MM.1S (cell line): ENCODE measurements at places on chromosomes 5 and 9.

DNA sequence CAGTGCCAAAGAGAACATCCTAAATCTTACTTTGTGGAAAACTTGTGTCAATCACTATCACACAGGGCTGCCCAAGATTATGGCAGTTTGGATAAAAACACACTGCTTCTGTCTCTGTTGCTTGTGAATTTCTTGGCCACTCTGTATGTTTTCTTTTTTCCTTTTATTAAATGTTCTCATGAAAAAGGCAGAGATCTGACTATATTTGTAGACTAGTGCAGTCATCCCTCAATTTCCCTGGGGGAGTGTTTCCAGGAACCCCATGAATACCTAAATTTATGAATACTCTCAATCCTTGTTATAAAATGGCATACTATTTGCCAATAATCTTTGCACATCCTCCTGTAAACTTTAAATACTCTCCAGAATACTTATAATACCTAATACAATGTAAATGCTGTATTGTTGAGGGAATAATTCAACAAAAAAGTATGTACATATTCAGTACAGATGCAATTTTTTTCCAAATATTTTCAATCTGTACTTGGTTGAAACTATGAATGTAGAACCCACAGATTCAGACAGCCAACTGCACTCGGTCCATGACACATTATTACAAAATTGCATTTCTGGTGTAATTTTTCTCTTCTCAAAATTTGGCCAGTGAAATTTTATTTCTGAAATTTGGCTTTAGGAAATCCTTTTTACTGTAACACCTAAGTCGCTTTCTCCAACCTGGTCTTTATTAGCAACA, 391.9 kb upstream of the PRR16 start:
- no peak for DNase-seq

- DNase-seq: no peak
These were observed 312.3 kb downstream of the MLLT3 start for GRCh38 chr9:20310024-20310423.

GRCh38 chr5:68285851-68286611, 70.5 kb downstream of the PIK3R1 start:
- peak; percentile 70 for DNase-seq

DNA sequence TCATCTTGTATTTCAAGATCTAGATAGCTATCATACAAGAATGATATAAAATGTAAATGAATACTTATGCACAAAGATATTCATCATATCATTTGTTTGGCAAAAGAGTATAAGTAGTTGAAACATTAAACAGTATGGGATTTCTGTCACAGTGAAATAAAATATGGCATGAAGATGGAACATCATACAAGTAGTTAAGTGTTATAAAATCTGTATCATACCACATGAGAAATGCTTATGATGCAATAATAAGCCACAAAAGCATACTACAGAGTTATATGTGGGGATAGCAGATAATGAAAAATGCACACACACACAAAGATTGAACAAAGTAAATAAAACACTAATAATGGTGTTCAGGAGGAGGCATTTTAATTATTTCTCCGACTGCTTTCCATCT, 838.0 kb upstream of the DMAC1 start:
- no peak for DNase-seq

- peak; percentile 42 for DNase-seq
These were observed 1.3 kb downstream of the LCP2 start for GRCh38 chr5:170296036-170296934.

- DNase-seq: peak; percentile 51
These were observed 52.5 kb downstream of the JADE2 start for GRCh38 chr5:134577796-134578577.

GRCh38 chr9:38358390-38359296, 33.9 kb upstream of the ALDH1B1 start:
- DNase-seq: no peak
